Smooth muscle cell of trachea (primary cell): ENCODE measurements at places on chromosomes 7 and 10. TPM values are rescaled to one million over a fixed set of nuclear protein-coding genes. Genes with fewer than 3 reads are reported as not detected.

Gene ZEB1
- 181 and 275 TPM in 2 replicates for total RNA-seq

Gene FKBP6
- total RNA-seq = not detected in 2 replicates

Gene PIP
- total RNA-seq = not detected in 2 replicates

Gene TMEM229A
- not detected in 2 replicates for total RNA-seq

Gene LRRC61
- 0.15 and 3.3 TPM in 2 replicates for total RNA-seq

Gene SEPTIN14
- not detected in 2 replicates for total RNA-seq
